ENCODE measurements at places on chromosomes 7 and 10. TPM values are rescaled to one million over a fixed set of nuclear protein-coding genes. Genes with fewer than 3 reads are reported as not detected.

The INA gene
- 0.46 TPM for total RNA-seq

The ITGA8 gene
- total RNA-seq = 0.06 TPM

The CDK1 gene
- 191 TPM for total RNA-seq

The CCL24 gene
- not detected for total RNA-seq

The FLNC gene
- total RNA-seq = 67.5 TPM

The ITGB8 gene
- total RNA-seq = 32.9 TPM

The ATXN7L1 gene
- total RNA-seq = 0.71 TPM

The MYO3A gene
- 1.7 TPM for total RNA-seq

The ANKRD26 gene
- total RNA-seq = 4.2 TPM

The MOSPD3 gene
- total RNA-seq = 11.3 TPM

The CALHM3 gene
- total RNA-seq = not detected

DNA sequence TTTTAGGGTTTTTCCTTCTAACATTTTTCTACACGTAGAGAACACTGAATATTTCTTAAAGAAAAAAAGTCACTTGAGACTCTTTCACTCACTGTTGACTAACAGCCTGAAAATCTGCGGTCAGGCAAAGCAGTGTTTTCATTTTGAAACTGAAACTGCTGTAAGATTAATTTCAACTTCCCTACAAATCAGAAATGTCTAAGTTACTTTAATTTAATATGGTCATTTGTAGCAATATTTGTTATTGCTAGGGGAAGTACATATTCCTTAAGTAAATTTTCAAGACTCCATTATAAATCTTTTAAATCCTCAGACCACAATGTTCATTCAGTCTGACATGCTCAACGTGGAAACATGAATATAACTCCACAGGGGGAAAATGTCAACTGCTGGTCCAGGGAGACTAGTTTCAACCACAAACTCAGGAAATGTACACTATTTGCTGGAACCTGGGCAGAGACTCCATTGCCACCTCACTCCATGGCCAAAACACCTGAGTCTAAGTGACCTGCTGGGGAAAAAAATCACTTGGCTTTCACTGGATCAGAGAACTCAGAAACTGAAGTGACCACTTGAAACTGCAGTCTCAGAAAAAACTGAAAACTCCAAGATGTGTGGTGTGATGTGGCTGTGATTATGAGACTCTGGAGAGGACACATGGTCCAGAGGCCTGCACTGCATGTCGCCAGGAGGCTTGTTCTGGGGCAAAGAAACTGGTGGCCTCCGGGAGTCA, 161.2 kb downstream of the TAX1BP1 start:
- peak; percentile 77 for DNase-seq

- no peak for DNase-seq
Measured at GRCh38 chr10:124707551-124707950, 36.6 kb downstream of the FAM53B start.

GRCh38 chr7:28125431-28126409, 54.9 kb downstream of the JAZF1 start:
- no peak for DNase-seq

DNA sequence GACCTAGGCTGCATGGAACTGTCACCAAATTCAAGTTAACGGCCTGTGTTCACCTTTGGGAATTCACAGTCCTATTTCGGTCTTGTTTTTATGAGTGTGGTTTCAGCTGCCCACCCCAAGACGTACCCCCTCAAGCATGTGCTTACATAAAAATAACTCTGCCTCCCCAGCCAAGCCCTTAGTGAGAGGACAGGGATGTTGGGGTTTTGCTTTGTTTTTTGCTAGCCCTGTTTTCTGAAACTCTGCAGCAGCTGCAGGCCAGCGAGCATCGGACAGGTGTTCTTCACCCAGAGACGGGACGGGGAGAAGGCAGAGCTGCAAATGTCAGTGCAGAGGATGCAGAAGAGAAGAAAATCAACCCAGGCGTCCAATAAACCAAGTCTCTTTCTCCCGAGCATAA, 13.5 kb downstream of the CHST15 start:
- no peak for DNase-seq

GRCh38 chr7:71016401-71016800, 115.5 kb upstream of the GALNT17 start:
- DNase-seq = no peak

DNA sequence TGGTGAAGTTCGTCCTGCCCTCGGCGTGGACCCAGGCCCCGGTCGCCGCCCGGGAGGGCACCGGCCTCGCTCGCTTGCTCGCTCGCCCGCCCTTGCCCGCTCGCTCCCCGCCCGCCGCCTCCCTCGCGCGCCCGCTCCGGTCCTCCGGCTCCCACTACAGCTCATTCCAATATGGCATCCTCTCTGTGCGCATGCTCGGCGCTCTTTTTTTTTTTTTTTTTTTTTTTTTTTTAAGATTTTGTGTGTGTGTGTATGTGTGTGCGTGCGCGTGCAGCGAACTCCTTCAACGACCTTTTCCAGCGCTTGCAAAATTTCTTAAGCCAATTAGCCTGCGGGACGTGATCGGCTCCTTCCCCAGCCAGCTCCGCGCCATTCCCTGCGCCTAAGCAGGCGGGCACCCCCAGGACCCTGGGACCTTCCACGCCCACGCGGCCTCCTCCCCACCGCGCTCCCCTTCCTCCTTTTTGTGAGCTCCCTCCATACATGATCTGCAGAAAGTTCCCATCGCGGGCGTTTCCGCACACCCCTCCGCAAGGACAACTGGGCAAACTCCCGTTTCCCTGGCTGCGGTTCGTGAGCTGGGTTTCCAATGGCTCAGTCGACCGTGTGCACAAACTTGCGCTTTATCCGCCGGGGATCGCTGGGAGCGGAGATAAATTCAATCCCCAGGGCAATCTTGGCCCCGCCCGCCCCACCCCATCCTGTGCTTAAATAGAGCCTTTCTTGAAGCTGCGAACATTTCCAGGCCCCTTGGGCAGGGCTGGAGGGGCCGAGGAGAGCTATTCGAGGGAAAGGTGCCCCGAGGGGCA, at the start of gene SFMBT2:
Gene SFMBT2, minus strand, starts transcription at position 173 of the 809 bp plus-strand sequence. CDS start 29,136 bp downstream, outside the sequence.
- peak; percentile 71 for DNase-seq

DNA sequence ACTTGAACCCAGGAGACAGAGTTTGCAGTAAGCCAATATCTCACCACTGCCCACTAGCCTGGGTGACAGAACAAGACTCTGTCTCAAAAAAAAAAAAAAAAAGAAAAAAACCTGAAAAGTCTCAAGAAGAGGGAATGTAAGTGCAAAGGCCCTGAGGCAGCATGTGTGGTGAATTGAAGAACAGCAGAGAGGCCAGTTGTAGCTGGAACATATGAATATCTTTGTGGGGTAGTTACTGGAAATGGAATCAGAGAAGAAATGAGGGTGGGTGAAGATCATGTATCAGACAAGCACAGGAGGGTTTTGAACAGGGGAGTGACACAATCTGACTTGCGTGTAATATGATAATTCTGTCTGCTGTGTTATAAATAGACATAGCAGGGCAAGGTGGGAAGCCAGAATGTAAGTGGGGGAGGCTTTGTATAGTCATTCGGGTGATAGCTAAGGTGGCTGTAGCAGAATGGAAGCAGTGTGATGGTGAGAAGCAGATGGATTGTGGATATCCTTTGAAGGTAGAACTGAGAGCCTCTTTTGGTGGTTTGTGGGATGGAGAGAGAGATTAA, 45.3 kb upstream of the ITGA8 start:
- DNase-seq = no peak

GRCh38 chr7:48286836-48287235, 115.6 kb downstream of the ABCA13 start:
- DNase-seq = no peak

DNA sequence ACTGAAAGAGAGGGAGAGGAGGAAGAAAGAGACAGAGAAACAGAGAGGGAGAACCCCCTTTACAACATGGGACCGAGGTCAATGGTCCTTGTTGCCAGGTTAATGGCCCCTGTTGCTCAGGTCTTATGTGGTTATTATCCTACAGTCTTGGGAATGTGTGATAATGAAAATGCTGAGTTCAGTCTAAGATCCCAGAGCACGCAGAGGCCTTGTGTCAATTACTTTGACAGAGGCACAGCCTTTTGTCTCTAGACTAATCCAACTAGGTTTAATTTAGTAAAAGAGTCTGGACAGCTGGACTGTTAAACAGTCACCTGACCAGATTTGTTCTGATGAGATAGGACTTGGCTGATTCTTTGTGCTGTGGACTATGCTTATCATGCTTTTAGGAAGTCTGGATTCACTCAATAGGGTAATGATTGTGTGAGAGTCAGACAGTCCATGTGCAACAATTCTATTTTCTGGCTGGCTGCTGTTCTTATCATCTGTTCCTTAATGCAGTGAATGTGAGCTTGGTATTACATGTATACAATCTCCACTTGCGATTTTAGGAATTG, 157.4 kb upstream of the MAGI2 start:
- no peak for DNase-seq

DNA sequence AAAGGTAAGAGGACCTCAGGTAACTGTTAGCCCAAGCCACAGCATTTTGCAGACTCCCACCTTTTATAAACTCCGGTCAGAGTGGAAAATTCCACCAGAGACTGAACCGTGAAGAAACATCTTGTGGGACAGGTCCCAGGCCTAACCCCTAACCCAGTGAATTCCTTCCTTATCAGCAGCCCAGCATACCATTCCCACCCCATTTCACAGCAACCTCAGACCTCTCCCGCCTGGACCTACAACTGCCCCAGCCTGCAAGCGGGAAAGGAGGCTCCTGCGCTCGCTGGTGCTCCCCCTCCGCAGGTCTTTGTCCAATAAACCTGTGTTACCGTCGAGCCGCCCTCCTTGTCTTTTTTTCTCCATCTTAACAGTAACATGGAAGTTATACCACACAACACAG, 736.6 kb downstream of the MAGI2 start:
- no peak for DNase-seq

- DNase-seq = no peak
Measured at GRCh38 chr10:122665946-122666345, 33.7 kb downstream of the C10orf120 start.

GRCh38 chr10:90561666-90562065, 296.2 kb downstream of the HTR7 start:
- DNase-seq = no peak

GRCh38 chr10:4081685-4082111, 296.7 kb upstream of the KLF6 start:
- no peak for DNase-seq

DNA sequence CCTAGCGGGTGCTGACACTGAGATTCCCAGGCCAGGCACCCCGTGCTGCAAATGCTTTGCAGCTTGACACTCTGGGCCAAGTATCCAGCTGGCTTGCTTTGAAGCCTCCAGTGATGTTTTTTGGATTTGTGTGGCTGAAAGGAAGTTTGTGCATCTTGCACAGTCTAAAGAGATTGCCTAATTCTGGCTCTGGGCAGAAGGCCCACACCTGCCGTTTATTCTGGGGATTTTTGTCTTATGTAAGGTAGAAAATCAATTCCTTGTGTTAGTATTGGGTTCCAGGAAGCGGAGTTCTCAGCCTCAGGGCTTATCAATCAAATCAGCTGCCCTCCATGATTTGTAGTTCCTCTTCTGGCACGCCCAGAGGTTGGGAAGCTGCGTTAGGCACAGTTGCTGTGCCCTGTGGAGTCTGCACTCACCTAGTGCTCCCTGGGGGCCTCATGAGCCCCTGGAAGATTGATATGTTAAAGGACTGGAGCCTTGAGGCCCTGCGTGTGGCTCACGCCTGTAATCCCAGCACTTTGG, 8.4 kb upstream of the PURB start:
- DNase-seq = no peak

DNA sequence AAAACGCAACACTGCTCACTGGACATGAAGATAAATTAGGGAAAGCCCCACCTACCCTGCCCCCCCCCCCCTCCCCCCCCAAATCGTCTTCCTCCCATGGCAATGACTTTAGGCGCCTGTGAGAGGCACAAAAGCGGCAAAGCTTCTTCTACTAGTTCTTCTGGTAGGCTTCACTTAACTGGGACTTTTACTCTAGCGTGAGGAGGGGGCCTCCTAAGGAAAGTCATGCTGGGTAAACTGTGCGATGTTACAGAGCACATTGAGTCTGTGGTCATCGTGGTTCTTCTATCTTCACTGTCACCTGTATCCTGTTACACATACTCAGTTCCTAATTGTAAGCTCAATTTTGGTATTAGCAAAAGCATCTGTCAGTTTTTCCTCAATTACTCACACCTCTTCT, 25.1 kb downstream of the HSPB1 start:
- no peak for DNase-seq

DNA sequence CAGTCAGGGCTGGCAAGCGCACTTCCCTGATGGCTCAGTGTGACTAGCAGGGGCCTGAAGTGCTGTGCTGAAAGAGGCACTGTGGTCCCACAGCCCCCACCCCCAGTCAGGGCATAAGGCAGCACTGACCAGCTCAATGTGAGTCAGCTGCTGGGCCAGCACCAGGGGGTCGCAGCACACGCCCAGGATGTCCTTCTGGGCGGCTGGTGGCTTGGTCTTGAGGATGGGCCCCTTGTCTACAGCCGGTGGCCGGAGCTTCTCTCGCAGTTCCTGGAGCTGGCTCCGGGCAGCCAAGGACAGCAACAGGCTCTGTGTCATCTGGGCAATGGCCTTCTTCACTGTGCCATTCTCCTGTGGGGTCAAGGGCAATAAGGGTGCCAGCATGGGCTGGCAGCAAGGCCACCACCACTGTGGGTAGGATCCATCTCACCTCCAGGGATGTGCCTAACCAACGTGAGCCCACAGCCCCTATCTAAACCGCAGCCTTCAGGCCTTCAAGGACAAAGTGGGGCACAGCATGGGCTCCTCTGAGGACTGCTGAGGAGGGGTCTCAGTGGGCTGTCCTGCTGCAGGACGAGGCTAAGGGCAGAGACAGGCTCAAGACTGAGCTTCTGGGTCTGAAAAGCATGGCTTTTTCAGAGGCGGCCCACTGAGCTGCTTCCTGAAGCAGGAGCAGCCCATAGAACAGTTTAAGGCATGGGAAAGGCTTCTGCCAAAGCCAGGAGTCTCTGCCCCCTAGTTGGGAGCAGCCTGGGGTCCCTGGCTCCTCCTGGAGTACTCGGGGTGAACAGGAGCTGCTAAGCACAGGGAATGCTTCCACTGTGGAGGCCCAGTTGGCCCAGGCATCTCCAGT, 62.5 kb downstream of the CSGALNACT2 start:
- no peak for DNase-seq
